Stimulated activated CD8-positive, alpha-beta memory T cell treated with anti-CD3 and anti-CD28 coated beads, Interleukin-2, amount 100 ng/mL, for 48 hours (primary cell): ENCODE measurements at places on chromosomes 4 and X.

- no peak for DNase-seq
Observed at GRCh38 chr4:149706942-149707341, 108.7 kb downstream of the IQCM start.

DNA sequence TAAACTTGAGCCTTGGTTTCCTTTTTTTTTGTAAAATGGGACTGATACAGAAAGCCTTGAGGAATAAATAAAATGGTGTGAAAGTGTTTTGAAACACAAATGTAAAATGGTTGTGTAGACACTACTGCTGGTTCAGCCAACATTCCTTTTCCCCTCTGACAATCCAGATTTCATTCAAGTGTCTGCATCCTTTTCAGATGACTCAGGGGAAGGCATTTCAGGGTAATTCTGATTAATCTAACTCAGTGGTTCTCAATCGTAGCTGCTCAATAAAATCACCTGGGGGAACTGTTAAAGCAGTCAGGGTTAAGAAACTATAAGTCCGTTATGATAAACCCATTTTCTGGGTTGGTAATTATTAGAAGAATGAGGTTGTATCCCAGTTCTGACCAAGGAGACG is 4.6 kb downstream of the ARHGAP10 start:
- DNase-seq = no peak

GRCh38 chr4:112206431-112206830 is 25.2 kb upstream of the AP1AR start:
- DNase-seq = no peak

DNA sequence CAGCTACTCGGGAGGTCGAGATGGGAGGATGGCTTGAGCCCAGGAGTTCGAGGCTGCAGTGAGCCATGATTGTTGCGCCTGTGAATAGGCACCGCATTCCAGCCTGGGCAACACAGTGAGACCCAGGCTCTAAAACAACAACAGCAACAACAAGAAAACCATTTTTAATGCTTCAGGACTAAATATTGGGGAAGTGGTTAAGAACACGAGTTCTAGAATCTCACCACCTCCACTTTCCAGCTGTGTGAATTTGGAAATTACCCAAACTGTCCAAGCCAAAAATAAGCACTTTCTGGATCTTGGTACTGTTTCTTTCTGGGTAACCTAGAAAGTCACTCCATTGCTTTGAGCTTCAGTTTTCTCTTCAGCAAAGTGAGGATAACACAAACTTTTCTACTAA is 63.2 kb downstream of the ADGRG2 start:
- no peak for DNase-seq

- DNase-seq = no peak
Observed at GRCh38 chr4:24917076-24917856, 4.4 kb upstream of the CCDC149 start.

DNA sequence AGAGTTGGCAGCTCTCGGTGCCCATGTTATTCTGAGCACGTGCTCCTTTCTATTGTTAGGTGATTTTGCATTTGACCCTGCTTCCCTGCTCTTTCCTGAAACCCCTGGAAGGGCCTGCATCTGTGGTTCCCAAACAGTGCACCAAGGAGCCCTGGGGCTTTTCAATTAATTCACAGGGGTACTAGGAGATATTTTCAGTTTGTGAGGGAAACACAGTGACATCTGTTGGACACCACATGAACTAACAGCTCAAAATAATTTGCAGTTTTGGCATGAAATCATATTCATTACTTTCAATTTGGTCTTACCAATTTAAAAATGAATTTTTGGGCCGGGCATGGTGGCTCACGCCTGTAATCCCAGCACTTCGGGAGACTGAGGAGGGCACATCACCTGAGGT is 156.6 kb downstream of the GATB start:
- no peak for DNase-seq

GRCh38 chr4:74157154-74157553 is 764 bp upstream of the MTHFD2L start:
- no peak for DNase-seq

DNA sequence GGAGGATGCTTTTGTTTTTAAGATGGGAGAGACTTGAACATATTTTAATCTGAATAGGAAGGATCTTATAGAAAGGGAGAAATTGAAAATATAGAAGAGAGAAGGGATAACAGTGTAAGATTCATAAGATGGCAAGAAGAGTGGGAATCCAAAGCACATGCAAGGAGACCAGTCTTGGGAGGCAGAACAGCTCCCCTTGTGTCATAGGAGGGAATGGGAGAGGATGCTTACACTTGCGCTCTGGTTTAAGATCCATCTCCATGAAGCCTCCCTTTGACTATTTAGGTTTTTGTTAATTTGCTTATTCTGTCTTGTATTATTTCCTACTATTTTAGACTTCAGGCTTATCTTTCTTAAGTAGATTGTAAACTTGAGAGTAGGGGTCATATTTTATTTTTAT is 42.7 kb downstream of the KIF4A start:
- DNase-seq = no peak

GRCh38 chrX:100076031-100076430 is 334.0 kb downstream of the PCDH19 start:
- no peak for DNase-seq

DNA sequence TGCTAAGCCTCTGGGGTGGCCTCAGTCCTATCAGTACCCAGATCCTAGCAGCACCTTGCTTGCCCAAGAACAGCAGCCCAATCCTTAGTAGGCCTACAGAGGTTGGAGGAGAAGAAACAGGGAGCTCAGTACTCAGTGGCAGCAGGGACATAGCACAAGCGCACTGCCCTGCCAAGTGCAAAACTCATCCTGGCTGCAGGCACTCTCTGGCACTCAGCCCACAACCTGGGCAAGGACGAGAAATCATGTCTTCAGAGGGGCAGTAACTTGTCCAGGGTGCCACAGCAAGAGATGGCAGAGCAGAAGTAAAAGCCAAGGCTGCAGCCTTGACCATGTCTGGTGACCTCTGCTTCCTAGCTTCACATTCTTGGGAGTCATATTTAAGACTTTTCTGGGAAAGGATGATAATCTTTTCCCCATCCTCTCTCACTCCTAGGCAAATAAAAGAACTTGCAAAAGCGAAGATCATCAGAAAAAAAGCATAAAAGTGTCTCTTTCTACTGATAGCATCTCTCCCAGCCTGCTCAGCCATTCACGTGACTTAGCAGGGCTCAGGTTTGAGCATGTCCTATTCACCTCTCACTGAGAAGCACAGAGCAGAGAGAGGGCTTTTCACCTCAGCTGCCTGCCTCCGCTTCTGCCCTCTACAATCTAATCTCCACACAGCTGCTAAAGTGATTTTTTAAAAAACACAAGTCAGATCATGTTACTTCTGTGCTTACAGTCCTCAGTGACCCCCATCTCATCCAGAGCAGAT is 37.2 kb upstream of the MAGEA4 start:
- no peak for DNase-seq
